CD14-positive monocyte (primary cell): ENCODE measurements at places on chromosomes 7 and 10.
A peak's percentile ranks its signal among the peaks of the same experiment; 100 is the strongest.

GRCh38 chr7:77351539-77352004 lies 64.6 kb downstream of the GSAP start:
- H3K4me3 ChIP-seq: no peak overlapping the region
- H3K27ac ChIP-seq: peak overlapping the region; percentile 26
- H3K27me3 ChIP-seq: no peaks in the 10 kb centered on the region
- peaks cover 14% of the 10 kb centered on the region for H3K4me1 ChIP-seq

GRCh38 chr7:36526863-36527548 lies 137.3 kb downstream of the ANLN start:
- no peak overlapping the region for H3K4me3 ChIP-seq
- H3K27me3 ChIP-seq: no peaks in the 10 kb centered on the region
- H3K27ac ChIP-seq: peak overlapping the region; percentile 26

GRCh38 chr7:17301471-17302456 lies 3.3 kb downstream of the AHR start:
- H3K4me1 ChIP-seq: peaks cover 58% of the 10 kb centered on the region
- H3K27me3 ChIP-seq: no peaks in the 10 kb centered on the region

GRCh38 chr10:59098831-59099452 lies 77.5 kb upstream of the PHYHIPL start:
- no peaks in the 10 kb centered on the region for H3K27me3 ChIP-seq
- H3K36me3 ChIP-seq: no peaks in the 10 kb centered on the region
- no peak overlapping the region for H3K4me3 ChIP-seq

DNA sequence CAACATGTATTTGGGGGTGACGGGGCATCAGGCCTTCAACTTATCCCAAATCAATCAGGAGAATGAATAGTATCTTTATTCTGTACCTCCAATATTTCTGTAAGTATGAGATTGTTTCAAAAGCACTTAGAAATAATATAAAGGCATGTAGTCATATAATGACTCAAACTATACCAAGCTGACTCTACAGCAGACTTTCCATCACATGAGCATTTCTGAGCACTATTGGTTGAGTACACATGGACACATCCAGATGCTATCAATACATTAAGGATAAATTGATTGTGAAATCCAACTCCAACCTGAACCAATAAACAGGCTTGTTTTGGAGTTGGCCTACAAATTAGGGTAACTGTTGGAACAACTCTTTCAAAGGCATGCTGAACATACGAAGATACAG lies 229.4 kb downstream of the SFMBT2 start:
- no peaks in the 10 kb centered on the region for H3K27me3 ChIP-seq
- DNase-seq: no peak
- H3K27ac ChIP-seq: peak overlapping the region; percentile 72
- peaks cover 63% of the 10 kb centered on the region for H3K4me1 ChIP-seq
- H3K4me3 ChIP-seq: no peak overlapping the region

- no peak overlapping the region for H3K4me3 ChIP-seq
- H3K4me1 ChIP-seq: no peaks in the 10 kb centered on the region
- DNase-seq: no peak
- no peak overlapping the region for H3K27ac ChIP-seq
- no peaks in the 10 kb centered on the region for H3K36me3 ChIP-seq
- H3K27me3 ChIP-seq: no peaks in the 10 kb centered on the region
Measured at GRCh38 chr7:69067397-69067796, 530.9 kb upstream of the AUTS2 start.

- no peaks in the 10 kb centered on the region for H3K27me3 ChIP-seq
- no peak overlapping the region for H3K4me3 ChIP-seq
- DNase-seq: no peak
- H3K27ac ChIP-seq: no peak overlapping the region
Measured at GRCh38 chr7:50733552-50733951, 49.1 kb downstream of the GRB10 start.

DNA sequence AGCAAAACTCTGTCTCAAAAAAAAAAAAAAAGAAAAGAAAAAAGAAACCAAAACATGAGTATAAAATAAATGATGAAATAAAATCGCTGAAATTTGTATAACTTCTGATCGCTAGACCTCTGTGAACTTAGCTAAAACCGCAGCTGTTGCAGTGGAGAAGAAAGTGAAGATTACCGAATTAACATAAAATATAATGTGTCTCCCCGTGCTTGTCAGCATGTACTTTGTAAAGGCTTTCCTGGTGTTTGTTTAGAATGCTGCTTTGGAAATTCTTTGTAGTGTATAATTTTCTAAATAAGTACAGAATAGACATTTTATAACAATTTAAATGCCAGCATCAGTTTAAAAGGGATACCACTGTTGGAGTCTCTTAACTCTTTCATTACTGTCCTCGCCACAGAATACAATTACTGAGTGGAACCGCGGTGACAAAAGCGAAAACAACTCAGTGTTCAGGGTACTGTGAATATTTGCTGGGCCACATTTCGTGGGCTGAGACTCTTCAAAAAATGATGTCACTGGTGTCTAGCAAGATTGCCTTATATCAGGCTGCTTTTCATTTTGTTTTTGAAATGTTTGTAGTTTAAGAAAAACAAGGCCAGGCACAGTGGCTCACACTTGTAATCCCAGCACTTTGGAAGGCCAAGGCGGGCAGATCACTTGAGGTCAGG lies 167.7 kb downstream of the NSUN6 start:
- no peaks in the 10 kb centered on the region for H3K27me3 ChIP-seq

GRCh38 chr7:43799605-43800004 lies 41.1 kb downstream of the BLVRA start:
- peak; percentile 12 for DNase-seq
- H3K27ac ChIP-seq: no peak overlapping the region
- H3K4me1 ChIP-seq: no peaks in the 10 kb centered on the region
- no peaks in the 10 kb centered on the region for H3K27me3 ChIP-seq
- H3K36me3 ChIP-seq: peaks cover 55% of the 10 kb centered on the region
- H3K4me3 ChIP-seq: no peak overlapping the region

- H3K36me3 ChIP-seq: no peaks in the 10 kb centered on the region
- no peak overlapping the region for H3K27ac ChIP-seq
- peaks cover 59% of the 10 kb centered on the region for H3K4me1 ChIP-seq
- DNase-seq: no peak
- H3K4me3 ChIP-seq: no peak overlapping the region
Measured at GRCh38 chr7:12583922-12584321, 13.4 kb downstream of the SCIN start.

- H3K4me1 ChIP-seq: peaks cover 28% of the 10 kb centered on the region
- peaks cover 39% of the 10 kb centered on the region for H3K27me3 ChIP-seq
- peak; percentile 15 for DNase-seq
- peaks cover 20% of the 10 kb centered on the region for H3K36me3 ChIP-seq
Measured at GRCh38 chr7:26376175-26376917, 84.7 kb downstream of the SNX10 start.

DNA sequence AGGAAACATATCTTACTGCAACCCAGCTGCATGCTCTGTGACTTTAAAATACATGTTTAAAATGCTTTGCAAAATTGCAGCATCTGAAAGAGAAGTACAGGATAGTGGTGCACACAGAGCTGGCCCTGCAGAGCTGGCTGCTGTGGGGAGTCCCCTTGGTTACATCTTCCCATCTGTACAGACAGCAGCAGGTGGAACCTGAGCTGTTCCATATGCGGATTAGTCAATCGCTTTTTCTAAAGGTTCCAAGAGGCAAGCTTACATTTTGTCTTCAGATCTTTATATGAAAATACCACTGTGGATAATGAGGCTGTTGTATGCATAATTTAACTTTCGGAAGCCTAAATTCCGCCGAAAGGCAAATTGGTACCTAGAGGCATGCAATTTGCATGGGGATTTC lies 444.1 kb downstream of the NRG3 start:
- no peaks in the 10 kb centered on the region for H3K27me3 ChIP-seq
- H3K27ac ChIP-seq: no peak overlapping the region
- H3K4me3 ChIP-seq: no peak overlapping the region
- DNase-seq: no peak
- H3K36me3 ChIP-seq: no peaks in the 10 kb centered on the region
- no peaks in the 10 kb centered on the region for H3K4me1 ChIP-seq

DNA sequence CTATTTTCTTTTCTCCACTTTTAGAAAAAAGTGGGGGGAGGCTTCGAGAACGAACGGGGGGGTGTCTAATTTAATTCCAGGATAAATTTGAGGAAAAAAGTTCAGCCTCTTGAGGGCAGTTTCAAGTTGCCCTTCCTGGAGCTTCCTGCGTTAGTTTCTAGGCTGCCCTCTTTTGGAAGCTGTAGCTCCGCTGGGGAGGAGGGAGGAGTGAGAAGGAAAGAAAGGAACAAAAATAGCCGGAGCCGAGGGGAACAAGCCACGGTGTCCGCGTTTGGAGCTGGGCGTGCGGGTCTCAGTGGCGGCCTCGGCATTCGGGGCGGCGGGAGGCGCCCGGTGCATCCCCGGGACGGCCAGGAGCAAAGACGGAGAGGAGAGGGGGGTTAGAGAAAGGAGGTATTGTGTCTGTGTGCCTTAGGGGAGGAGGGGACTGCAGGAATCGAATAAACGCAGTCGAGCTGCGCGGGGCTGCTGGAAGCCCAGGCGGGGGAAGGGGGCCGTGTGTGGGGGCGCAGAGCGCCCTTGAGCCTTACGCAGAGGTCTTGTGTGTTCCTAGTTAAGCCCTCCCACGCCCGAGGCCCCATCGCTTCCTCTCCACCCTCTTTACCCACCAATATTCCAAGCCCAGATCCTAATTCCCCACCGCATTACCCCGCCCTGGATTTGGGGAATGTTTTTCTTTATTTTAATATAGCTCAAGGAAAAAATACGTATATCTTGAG lies 2.0 kb upstream of the TNRC18 start:
- no peak for DNase-seq
- H3K27me3 ChIP-seq: no peaks in the 10 kb centered on the region

DNA sequence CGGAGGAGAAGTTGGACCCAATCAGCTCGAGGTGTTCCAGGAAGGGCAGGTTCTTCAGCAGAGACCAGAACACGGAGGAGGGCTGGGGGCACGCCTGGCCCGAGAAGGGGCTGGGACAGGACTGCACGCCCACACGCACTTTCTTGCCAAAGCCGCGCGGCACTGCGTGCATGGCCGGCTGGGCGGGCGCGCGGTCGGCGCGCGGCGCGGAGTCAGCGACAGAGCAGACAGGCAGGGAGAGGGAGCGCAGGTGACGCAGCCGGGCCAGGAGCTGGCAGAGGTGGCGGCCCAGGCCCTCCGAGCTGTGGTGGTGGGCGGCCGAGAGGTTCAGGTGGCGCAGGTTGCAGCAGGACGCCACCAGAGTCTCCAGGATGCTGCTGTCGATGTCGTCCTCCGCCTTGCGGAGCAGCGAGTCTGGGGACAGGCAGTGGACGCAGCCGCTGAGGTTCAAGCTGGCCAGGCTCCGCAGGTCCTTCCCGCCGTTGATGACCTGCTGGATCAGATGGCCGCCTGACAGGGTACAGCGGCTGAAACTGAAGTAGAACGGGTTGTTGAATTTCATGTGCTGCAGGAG lies 77.2 kb upstream of the TNRC18 start:
- H3K27ac ChIP-seq: no peak overlapping the region
- no peak for DNase-seq
- no peak overlapping the region for H3K4me3 ChIP-seq
- H3K27me3 ChIP-seq: no peaks in the 10 kb centered on the region

DNA sequence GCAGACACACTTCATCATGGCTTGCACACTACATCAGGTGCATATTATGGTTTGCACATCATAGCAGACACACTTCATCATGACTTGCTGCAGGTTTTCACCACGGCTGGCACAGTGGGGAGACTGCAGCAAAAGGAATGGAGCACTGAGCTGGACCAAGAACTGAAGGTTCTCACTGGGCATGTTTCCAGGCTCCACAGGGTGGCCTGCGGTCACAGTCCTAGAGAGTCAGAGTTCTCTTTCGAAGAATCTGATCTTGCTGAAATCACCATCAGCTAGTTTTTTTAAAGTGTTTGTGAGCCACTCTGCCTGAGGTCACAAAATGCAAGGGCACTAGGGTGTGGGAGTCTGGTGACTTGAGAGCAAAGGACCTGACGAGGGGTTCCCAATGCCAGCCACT lies 140.4 kb upstream of the NPY start:
- DNase-seq: no peak
- H3K4me3 ChIP-seq: no peak overlapping the region
- H3K27me3 ChIP-seq: no peaks in the 10 kb centered on the region
- no peaks in the 10 kb centered on the region for H3K36me3 ChIP-seq
- no peak overlapping the region for H3K27ac ChIP-seq

- H3K27ac ChIP-seq: no peak overlapping the region
- H3K4me1 ChIP-seq: no peaks in the 10 kb centered on the region
- no peak overlapping the region for H3K4me3 ChIP-seq
- DNase-seq: no peak
- no peaks in the 10 kb centered on the region for H3K27me3 ChIP-seq
- H3K36me3 ChIP-seq: no peaks in the 10 kb centered on the region
Measured at GRCh38 chr7:112147793-112148361, 58.3 kb downstream of the DOCK4 start.

GRCh38 chr7:114085592-114086501 lies 167.0 kb upstream of the PPP1R3A start:
- no peak overlapping the region for H3K27ac ChIP-seq
- peak; percentile 8 for DNase-seq
- H3K36me3 ChIP-seq: no peaks in the 10 kb centered on the region
- H3K27me3 ChIP-seq: peaks cover 97% of the 10 kb centered on the region
- H3K4me1 ChIP-seq: peaks cover 50% of the 10 kb centered on the region
- H3K4me3 ChIP-seq: peak overlapping the region; percentile 34

- no peaks in the 10 kb centered on the region for H3K4me1 ChIP-seq
- no peaks in the 10 kb centered on the region for H3K27me3 ChIP-seq
- no peak for DNase-seq
- H3K27ac ChIP-seq: no peak overlapping the region
- H3K36me3 ChIP-seq: no peaks in the 10 kb centered on the region
Measured at GRCh38 chr10:78913219-78914059, 155.3 kb upstream of the ZMIZ1 start.

DNA sequence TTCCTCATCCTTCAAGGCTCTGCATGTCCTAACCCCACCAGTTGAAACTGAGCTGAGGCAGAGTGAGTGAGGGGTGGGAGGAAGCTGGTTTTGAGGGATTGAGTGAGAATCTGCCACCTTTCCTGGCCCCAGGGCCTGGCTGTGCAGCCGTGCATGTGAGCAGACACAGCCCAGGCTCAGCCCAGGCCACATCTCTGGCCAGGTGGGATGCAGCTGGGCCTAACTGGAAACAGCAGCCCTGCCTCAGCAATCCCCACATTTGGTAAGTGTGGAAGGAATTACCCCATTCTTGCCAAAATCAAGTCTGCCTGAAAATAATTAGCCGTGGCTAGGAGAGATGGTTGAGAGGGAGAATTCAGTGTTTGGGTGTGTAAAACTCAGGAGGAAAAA lies 116.6 kb downstream of the NEURL1 start:
- no peak overlapping the region for H3K4me3 ChIP-seq
- H3K27ac ChIP-seq: no peak overlapping the region
- no peaks in the 10 kb centered on the region for H3K36me3 ChIP-seq
- no peak for DNase-seq

- no peak overlapping the region for H3K4me3 ChIP-seq
- DNase-seq: no peak
- no peaks in the 10 kb centered on the region for H3K36me3 ChIP-seq
- peaks cover 5% of the 10 kb centered on the region for H3K27me3 ChIP-seq
Measured at GRCh38 chr10:3196482-3196881, 23.9 kb upstream of the PITRM1 start.

- no peak overlapping the region for H3K4me3 ChIP-seq
- H3K27ac ChIP-seq: no peak overlapping the region
- DNase-seq: no peak
- no peaks in the 10 kb centered on the region for H3K4me1 ChIP-seq
- H3K36me3 ChIP-seq: no peaks in the 10 kb centered on the region
Measured at GRCh38 chr7:44333911-44334733, 8.7 kb upstream of the CAMK2B start.

- no peak for DNase-seq
- H3K4me3 ChIP-seq: no peak overlapping the region
- H3K4me1 ChIP-seq: no peaks in the 10 kb centered on the region
- no peaks in the 10 kb centered on the region for H3K36me3 ChIP-seq
Measured at GRCh38 chr7:35416568-35416967, 162.7 kb upstream of the TBX20 start.

GRCh38 chr10:31942892-31943291 lies 14.3 kb upstream of the ARHGAP12 start:
- no peak for DNase-seq
- no peaks in the 10 kb centered on the region for H3K27me3 ChIP-seq
- no peak overlapping the region for H3K27ac ChIP-seq
- H3K4me1 ChIP-seq: peaks cover 23% of the 10 kb centered on the region
- H3K36me3 ChIP-seq: no peaks in the 10 kb centered on the region
- H3K4me3 ChIP-seq: no peak overlapping the region
